Breast epithelium (tissue), 4 donors: ENCODE measurements at places on chromosomes 2 and 18. TPM values are rescaled to one million over a fixed set of nuclear protein-coding genes. Genes with fewer than 3 reads are reported as not detected.

- no peaks in the 10 kb centered on the region for H3K36me3 ChIP-seq
- H3K27ac ChIP-seq: no peak overlapping the region
- H3K27me3 ChIP-seq: no peaks in the 10 kb centered on the region
- H3K4me1 ChIP-seq: no peaks in the 10 kb centered on the region
- no peak for DNase-seq
These were observed 691.9 kb upstream of the TMEFF2 start for GRCh38 chr2:192886636-192887035.

DNA sequence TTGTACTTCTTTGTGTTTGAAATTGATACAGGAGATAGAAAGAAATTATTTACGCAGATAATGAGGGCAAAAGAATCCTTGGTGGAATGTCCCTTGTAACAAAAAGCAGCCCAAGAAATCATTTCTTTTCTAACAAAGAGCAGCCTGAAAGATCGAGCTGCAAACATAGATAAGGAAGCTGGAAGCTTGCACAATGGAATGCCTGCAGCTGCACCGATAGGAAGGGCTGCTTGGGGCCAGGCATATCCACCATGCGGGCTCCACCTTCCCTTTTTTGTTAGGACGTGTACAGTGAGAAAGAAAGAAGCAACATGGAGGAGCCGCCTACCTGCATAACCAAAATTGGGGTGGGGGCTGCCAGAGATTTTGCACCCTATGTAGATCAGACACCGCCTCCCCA is 568.7 kb downstream of the METTL4 start:
- no peaks in the 10 kb centered on the region for H3K4me1 ChIP-seq
- DNase-seq: no peak
- no peak overlapping the region for H3K4me3 ChIP-seq
- H3K36me3 ChIP-seq: no peaks in the 10 kb centered on the region

- DNase-seq: no peak
- H3K4me1 ChIP-seq: no peaks in the 10 kb centered on the region
- no peaks in the 10 kb centered on the region for H3K36me3 ChIP-seq
- H3K4me3 ChIP-seq: no peak overlapping the region
- no peaks in the 10 kb centered on the region for H3K27me3 ChIP-seq
These were observed 16.1 kb downstream of the ACOXL start for GRCh38 chr2:110748489-110748867.

DNA sequence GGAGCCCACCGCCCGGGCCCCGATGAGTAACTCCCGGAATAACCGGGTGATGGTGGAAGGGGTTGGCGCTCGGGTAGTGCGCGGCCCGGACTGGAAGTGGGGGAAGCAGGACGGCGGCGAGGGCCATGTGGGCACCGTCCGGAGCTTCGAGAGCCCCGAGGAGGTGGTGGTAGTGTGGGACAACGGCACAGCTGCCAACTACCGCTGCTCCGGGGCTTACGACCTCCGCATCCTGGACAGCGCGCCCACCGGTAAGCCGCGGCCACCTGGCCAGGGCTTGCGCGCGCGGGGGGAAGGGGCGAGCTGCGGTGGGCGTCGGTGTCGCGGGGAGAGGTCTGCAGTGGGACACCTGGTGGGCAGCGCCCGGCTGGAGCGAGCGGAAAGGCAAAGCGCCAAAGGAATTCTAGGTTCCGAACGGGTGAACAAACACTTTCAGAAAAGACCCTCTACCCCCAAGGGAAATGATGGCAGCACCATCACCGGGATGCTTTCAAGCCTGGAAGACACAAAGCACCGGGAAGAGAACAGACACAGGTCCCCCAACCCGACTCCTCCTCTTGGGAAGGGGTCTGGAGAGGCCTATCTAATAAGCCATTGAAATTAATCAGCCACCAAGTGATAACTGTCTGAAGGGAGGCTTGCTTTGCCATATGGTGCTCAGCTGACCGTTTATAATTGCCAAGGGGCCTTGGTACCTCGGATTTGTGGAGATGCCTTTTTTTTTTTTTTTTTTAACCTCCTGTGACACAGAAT is 1.1 kb downstream of the MIB1 start:
- H3K4me1 ChIP-seq: no peaks in the 10 kb centered on the region
- DNase-seq: no peak
- no peaks in the 10 kb centered on the region for H3K27me3 ChIP-seq
- H3K4me3 ChIP-seq: peak overlapping the region; percentile 94
- no peaks in the 10 kb centered on the region for H3K36me3 ChIP-seq

Gene ICA1L
- 14.5 TPM for total RNA-seq
